ENCODE measurements at places on chromosomes 7 and 10.

- DNase-seq, result no peak
Measured at GRCh38 chr7:105454921-105455320, 66.2 kb upstream of the SRPK2 start.

GRCh38 chr10:117223693-117224430 lies 17.1 kb upstream of the SLC18A2 start:
- DNase-seq, result no peak

DNA sequence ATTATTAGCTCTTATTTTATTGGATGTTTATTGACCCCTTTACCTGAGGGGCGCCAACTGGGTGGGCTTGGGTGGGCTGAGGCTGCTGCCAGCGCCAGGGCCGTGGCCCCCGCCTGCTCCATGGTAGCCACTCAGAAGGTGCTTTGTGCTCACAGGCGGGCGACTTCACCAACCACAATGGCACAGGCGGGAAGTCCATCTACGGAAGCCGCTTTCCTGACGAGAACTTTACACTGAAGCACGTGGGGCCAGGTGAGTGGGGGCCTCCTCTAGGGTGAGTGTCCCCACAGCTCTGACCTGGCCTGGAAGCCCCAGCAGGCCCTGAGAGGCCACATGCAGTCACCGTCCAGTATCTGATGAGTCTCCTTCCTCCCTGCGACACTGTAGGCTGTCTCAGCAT lies 4.1 kb downstream of the PPIF start:
- DNase-seq, result no peak

DNA sequence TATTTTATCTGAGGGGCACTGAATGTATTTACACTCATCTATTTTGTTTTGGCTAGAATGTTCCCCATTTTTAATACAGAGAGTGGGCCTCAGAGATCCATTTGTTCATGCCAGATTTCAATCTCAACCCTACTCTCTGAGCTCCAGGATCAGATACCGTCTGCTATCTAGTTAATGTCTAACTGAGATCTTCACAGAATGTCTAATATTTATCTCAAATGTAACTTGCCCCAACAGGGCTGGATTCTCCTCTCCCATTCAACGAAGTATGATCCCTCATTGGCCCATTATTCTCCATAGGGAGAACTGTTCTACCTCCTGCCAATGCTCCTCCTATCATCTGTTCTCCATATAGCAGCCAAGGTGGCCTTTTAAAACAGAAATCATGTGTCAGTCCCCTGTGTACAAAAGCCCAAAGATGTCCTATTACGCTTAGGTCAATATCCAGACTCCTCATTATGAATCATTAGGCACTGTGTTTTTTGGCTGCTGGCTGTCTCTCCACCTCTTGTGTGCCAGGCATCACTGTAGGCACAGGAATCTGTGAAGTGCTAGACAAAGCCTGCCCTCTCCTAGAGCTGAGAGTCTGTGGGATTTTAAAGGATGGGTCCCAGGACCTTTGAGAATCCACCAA lies 169.3 kb upstream of the AGK start:
- DNase-seq, result no peak

- no peak for DNase-seq
Measured at GRCh38 chr7:38773430-38773829, 135.6 kb downstream of the VPS41 start.

- DNase-seq, result no peak
Measured at GRCh38 chr7:50821457-50822008, 38.8 kb upstream of the GRB10 start.

Data from erythroblast (primary cell).